ENCODE measurements at places on chromosomes 13 and 19. TPM values are rescaled to one million over a fixed set of nuclear protein-coding genes. Genes with fewer than 3 reads are reported as not detected.

The ZIK1 gene
- 4.3 TPM for polyA plus RNA-seq

The SCN1B gene
- 5.8 TPM for polyA plus RNA-seq

- DNase-seq = no peak
Measured at GRCh38 chr19:4660993-4661392, 9.1 kb downstream of the MYDGF start.

DNA sequence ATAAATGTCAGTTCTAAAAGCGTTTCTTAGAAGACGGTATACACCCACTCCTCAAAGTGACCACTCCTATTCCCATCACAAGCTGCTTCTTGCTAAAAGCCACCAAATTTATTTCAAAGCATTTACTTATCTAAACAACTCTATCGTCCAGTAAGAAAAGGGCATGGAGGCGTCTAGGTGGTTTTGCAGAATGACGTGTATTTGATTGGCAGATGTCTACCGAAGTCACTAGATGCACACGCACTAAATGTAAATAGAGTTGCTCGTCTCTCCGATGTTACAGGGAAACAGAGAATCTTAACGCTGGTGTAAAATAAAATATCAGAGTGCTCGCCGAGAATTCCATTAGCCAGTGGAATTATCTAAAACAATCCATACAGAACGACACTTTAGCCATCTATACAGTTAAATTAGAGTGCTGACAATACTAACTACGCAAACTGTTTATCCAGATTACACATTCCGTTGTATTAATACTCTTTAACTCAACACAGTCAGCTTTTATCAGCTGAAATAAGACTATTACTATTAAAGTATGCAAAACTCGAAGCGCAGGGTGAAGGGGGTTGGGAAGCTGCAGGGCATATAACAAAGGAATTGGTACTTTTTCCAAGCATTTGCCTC lies 1.9 kb downstream of the KLF12 start:
- no peak for DNase-seq

- no peak for DNase-seq
Measured at GRCh38 chr19:31340042-31341025, 8.9 kb downstream of the TSHZ3 start.
